ENCODE measurements at places on chromosomes 2 and 18.

DNA sequence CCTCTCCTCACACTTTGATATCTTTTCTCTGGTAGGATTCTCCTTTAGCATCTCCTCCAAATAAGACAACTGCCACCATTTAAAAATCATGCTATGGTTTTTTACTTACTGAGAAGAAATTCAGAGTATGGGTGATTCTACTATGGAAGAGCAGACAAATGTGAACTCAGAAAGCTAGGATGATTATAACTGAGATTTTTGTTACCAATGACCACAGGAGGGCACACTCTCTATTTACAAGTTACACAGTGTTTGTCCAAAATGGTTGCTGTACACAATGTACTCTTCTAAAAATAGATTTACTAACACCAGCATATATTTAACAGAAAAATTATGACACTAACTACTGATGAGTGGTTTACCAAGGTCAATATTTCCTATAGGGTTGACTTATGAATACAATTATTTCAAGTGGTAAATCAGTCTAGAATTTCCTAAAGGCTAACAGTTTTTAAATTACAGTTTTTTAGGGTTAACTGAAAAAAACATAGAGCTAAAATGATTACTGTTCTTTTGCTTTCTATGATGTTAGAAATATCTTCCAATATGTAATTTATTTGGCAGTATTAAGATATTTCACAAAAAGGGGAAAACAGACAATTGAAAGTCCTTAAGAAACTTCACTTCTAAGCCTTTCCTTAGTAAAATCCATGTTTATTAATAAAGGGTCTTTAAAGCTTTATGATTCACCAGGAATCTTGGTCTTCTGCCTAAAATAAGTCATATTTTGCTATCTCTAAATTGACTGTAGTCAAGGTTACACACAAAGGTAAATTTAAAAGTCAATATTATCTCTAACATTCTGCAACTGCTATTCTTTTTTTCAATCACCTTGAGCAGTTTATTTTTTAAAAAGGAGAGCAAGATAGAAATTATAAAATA lies 57.2 kb downstream of the MAP4K3 start:
- DNase-seq, result no peak

DNA sequence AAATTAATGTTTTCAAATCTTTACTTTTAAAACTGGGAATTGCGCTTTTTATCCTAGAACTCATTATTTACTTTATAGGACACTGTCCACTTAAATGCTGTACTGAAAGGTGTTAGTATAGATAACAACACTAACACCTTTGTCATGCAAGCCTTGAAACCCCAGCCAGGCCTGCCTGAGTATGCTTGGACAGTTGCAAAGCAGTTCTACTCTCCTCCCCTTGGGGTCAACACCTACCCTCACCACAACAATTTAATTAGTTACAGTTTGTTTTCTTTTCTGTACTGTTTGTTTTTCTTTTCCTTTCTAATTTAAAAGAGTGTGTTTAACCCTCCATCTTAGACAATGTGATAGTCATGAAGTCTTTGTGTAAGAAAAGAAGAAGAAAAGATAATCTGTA lies 18.9 kb upstream of the FAM98A start:
- no peak for DNase-seq

- no peak for DNase-seq
Observed at GRCh38 chr2:181805228-181806038, 86.1 kb upstream of the ITPRID2 start.

DNA sequence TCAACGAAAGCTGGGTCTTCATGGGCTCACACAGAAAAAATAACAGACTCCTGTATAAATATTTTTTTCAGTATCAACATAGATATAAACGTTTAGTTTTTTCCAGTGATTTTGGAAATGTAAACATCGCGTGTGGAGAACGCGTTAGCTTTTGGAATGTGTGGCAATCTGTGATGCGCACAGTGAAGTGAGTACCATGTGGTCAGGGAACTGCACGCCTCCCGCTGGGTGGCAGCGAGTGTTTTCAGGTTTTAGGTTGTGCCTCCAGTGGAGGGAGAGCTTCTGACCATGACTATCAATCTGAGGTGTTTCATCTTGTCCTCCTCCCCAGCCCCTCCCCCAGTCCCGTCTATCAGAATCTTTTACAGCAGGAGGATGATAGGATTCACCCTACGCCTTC lies 127.8 kb downstream of the ARHGAP28 start:
- DNase-seq, result no peak

All from stimulated activated CD4-positive, alpha-beta T cell treated with anti-CD3 and anti-CD28 coated beads, Interleukin-1b, Interleukin-23, amount 100 ng/mL, for 48 hours (primary cell).